ENCODE measurements at places on chromosomes 6 and 20. TPM values are rescaled to one million over a fixed set of nuclear protein-coding genes. Genes with fewer than 3 reads are reported as not detected.

Gene TMEM244
- total RNA-seq: not detected

Gene SIRPA
- total RNA-seq: 2.0 TPM

Gene C6orf52
- 10.7 TPM for total RNA-seq

Gene CTCFL
- 0.25 TPM for total RNA-seq

Gene ADGRF4
- 0.22 TPM for total RNA-seq

Gene SYNGAP1
- total RNA-seq: 18.7 TPM

Gene RSPO3
- total RNA-seq: 0.76 TPM

Gene C6orf163
- 8.7 TPM for total RNA-seq

Gene TOX2
- 7.9 TPM for total RNA-seq

Gene TNF
- total RNA-seq: not detected

Gene LGSN
- 0.08 TPM for total RNA-seq

Gene SIRPD
- total RNA-seq: 0.13 TPM

Gene EPHA7
- total RNA-seq: 17.7 TPM

Gene HLA-DPA1
- 0.41 TPM for total RNA-seq
